ENCODE measurements at places on chromosomes 13 and 19.

GRCh38 chr19:54189145-54189734, at the start of gene MBOAT7:
MBOAT7 (minus strand) TSS chr19:54189580; CDS start chr19:54188508, 1,072 bp downstream.
- DNase-seq, result peak; percentile 68

GRCh38 chr13:31236211-31236786, 36.5 kb downstream of the B3GLCT start:
- peak; percentile 33 for DNase-seq

DNA sequence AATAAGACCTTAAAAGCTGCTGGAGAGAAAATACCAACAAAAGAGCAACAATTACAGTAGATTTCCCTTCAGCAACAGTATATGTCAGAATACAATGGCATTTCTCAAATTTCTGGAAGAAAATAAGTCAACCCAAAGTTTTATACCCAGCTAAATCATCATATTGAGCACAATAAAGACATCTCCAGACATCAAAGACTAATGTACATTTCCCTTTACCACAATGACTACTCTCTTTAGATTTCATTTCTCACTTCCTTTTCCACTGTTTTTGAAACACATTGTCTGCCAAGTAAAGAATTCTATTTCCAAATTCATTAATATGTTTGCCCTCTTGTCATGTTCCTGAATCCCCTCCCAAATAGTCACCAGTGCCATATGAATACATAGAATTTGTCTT, 111.4 kb downstream of the POU4F1 start:
- DNase-seq, result no peak

DNA sequence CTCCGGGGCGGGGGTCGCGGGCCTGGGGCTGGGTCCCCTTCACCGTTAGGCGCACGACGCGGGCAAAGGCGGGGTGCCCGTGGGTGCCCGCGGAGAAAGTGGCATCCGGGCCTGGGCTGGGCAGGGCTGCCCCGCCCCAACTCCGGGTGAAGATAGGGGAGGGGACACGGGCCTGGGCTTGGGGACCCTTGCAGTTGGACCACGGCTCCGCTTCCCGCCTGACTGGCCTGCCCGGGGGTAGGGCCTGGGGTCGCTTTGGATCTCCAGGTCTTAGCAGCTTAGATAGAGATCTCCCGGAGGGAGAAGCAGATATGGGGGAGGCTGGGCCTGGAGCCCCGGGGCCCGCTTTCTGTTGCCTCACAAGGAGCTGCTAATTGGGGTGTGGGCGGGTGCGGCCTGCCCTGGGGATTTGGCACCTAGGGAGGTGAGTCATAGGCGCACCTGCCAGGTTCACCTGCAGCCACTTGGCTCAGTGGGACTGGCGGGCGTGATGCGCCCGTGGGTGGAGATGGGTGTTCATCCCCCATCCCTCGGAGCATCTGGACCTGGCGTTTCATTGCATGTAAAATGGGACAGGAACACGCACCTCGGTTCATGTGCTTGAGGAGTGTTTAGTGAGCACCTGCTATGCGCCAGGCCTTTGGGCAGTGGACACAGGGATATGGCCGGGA, 585 bp downstream of the MAP1S start:
- no peak for DNase-seq

DNA sequence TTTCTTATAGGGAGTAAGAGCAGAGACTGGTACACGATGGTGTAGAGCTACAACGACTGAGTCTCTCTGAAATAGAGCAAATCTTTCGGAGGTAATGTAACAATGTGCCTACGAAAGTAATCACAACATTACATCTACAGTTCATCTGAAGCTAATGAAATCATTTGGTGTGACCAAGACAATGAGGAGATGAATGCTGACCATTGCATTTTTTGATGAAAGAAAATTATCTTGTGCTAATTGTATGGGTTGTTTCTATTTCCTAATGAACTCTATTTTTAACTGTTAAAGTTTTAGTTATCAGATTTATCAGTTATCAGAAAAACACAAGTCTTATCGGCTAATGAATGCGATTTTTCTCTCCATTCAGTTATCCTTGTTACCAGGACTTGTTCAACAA, 913.4 kb downstream of the SLITRK6 start:
- DNase-seq, result no peak

DNA sequence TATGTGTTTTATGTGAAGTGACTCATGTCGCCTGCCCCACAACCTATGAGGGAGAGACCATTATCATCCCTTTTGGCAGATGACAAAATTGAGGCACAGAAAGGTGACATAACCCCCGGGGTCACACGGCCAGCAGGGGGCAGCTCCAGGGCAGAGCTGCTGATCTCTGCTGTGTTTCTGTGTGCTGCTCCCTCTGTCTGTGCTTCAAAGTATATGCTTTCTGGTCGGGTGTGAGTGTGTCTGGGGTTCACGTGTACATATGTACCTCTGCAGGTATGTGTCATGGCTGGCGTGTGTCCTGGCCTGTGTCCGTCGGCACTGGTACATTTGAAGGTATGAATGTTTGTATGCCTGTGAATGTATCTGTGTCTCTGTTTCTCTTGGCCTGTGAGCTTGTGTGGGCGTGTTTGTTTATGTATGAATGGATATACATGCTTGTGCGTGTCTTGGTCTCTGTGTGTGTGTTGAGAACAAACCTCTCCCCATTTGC, 7.1 kb downstream of the LIPE start:
- DNase-seq, result no peak

DNA sequence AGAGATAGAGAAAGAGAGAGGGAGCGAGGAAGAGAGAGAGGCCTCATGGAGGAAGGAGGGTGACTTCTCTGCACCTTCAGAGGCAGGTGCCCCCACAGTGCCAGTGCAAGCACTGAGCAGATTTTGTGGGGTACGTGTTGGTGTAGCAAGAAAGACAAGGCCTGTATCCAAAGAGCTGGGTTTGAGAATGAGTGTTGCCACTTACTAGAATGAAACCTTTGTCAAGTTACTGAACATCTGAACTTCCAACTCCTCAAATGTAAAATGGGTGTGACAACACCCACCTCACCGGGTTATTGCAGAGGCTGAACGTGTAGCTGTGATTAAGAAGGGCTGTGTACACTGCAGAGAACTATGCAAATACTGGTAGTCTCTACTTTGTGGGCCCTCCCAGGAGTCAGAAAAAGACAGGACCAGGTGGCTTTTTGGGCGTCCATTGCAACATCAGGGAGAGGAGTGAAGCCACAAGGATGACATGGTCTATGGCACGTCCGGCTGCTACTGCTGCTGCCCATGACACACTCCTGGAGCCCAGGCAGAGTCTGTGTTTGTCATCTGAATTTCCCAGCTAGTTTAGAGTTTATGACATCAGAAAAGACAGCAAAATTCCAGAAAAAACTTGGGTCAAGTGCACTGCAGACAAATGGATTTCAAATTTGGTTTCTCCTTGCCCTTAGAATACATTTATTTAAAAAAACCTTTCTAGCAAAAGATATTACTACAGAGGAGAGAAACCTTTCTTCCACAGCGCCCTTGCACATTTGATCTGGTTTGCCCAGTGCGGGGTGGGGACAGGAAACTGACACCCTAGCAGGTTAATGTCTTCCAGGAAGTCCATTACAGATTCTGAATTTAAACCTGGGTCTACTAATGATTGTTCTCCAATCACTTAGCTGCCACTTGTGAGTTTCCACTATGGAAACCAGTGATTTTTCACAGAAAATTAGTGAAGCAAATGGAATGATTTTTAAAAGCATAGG, 54.0 kb upstream of the ATP12A start:
- DNase-seq, result no peak

DNA sequence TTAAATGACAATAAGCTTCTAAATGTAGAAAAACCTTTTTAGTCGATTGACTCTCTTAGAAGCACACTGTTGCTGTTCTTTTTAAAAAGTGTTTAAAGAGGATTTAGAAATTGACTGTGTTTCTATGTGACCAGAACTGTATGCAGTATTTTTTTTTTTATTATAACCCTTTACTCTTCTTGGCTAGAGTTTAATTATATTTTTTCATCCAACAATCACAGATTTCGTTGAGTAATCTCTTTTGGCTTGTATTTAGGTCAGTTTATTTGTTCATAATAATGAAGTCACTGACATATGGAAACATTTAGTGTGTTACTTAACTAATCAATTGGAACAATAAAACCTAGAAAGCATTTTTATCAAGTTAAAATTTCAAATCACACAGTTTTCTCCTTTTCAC, 19.9 kb downstream of the CSNK1A1L start:
- DNase-seq, result no peak

DNA sequence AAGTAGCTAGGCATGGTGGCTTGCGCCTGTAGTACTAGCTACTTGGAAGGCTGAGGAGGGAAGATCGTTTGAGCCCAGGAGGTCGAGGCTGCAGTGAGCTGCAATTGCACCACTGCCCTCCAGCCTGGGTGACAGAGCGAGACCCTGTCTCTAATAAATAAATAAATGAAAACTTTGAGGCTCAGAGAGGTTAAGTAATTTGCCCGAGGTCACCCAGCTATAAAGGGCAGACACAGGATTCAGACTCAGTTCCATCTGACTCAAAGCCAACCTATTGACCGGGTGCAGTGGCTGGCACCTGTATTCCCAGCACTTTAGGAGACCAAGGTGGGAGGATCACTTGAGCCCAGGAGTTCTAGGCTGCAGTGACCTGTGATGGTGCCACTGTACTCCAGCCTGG, 7.4 kb upstream of the OLFM2 start:
- DNase-seq, result no peak

GRCh38 chr19:7358102-7358597, 9.4 kb downstream of the ARHGEF18 start:
- DNase-seq, result no peak

GRCh38 chr19:18340990-18341868, 831 bp downstream of the PGPEP1 start:
- DNase-seq, result peak; percentile 25

Measured in DMS79 treated with DMSO at 0.1 percent for 48 hours (cell line).